Activated CD8-positive, alpha-beta memory T cell treated with anti-CD3 and anti-CD28 coated beads, Interleukin-2, amount 50 U/mL, for 4 hours (primary cell): ENCODE measurements at places on chromosomes 13 and 19.

DNA sequence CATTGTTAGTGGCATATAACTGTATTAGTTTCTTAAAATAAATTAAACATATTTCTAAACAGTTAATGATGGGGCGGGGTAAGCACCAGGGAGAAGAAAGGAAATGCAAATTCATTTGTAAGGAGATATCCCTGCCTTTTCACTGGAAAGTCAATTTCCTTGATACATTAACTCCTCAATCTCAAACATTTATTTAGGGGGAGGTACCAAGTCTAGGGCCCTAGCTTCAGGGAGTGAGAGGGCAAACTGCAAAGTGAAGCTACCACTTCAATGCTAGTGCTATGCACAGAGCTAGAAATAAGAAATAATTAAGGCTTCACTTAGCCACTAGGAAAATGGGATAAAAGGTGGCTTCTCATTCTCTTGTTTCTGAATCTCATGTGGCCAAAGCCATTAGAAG, 115.3 kb upstream of the FNDC3A start:
- DNase-seq = no peak

GRCh38 chr19:19566306-19566705, 28.2 kb downstream of the CILP2 start:
- DNase-seq = no peak

DNA sequence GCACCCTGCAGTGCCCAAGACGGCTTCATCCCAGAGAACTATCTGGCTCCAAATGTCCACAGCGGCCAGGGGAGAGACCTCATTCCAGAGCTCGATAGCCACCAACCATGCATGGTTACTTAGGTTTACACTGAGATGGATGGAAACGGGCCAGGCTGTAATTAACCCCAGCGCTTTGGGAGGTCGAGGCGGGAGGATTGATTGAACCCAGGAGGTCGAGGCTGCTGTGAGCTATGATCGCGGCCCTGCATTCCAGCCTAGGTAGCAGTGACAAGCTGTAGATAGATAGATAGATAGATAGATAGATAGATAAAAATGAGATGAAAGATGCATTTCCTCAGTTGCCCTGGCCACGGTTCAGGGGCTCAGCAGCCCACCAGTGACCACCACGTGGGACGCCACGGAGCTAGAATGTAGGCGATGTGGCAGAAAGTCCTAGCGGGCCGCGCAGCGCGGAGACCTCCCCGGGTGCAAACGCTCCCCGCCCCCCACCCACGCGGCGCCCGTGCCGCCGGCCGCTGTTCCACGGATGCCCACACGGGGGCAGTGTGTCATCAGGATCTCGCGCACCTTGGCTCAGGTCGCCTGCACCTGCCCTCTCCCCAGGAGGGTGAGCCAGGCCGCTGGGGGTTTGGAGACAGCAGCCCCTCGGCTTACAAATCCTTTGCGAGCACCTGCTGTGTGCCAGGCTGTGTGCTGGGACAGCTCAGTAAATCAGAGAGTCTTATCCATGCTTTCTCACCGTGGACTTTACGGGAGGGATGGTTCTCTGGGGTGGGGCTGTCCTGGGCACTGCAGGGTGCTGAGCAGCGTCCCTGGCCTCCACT, 13.5 kb upstream of the TLE5 start:
- peak; percentile 81 for DNase-seq

DNA sequence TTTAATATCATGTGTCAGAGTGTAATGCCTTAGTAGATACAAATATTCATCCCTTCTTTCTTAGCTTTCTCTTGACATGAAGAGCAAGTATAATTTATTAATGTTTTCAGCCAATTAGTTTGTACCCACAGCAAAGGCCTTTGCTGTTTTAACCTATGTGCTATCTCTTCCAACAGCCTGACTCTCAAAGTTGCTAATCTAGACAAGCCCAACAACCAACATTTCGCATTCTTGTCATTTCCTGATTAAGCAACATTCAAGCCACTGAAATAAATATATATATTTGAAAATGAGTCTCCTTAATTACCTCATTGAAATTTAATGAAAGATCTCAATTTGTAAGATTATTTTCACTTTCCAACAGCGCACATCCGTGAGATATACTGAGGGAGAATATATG, 18.5 kb downstream of the EPSTI1 start:
- DNase-seq = no peak

DNA sequence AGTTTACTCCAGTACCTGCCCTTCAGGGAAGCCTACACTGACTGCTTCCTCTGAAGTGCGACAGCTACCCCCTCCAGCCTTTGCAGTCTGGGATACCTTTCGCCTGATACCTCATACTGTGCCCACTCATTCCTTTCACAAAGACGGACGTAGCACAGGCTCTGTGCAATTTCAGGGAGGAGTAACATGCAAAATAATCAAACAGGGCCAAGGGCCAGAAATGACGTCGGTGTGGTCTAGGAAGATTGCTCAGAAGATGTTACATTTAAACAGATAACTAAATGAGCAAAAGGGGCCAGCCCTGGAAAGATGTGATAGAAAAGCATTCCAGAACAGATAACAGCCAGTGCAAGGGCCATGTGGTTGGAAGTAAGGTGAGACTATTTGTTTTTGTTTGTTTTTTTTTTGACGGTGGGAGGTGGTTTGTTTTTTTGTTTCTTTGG, 6.6 kb upstream of the DDX39A start:
- DNase-seq = no peak

GRCh38 chr19:46606019-46606418, 4.9 kb downstream of the CALM3 start:
- no peak for DNase-seq

- no peak for DNase-seq
These were observed 99.6 kb upstream of the MBNL2 start for GRCh38 chr13:97122381-97122996.

DNA sequence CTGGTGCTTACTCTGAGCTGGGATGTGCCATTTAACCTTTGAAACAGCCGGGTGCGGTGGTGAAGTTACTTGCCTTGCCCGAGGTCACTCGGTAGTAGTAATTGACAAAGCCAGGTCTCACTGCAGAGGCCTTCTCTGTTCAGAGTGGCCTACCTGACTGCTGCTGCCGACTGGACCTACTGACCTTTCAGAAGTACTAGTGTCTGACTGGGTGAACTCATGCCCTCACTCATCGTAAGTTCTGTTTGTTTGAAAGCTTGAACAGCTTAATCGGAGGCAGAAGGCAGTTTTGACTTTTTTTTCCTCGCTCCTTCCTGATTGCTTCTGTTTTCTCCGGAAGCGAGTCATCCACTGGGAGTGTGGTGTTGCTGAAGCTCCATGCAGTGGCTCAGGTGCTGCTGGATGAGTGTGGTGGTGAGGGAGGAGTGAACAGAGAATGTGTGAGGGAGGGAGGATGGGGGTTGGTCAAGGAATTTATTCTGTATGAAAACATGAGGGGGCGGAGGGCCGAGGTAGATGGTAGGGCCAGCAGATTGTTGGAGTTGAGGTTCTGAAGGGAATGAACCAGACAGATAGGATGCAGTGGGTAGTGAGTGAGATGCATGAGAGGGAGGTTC, 2.7 kb downstream of the SPINT2 start:
- DNase-seq = no peak

DNA sequence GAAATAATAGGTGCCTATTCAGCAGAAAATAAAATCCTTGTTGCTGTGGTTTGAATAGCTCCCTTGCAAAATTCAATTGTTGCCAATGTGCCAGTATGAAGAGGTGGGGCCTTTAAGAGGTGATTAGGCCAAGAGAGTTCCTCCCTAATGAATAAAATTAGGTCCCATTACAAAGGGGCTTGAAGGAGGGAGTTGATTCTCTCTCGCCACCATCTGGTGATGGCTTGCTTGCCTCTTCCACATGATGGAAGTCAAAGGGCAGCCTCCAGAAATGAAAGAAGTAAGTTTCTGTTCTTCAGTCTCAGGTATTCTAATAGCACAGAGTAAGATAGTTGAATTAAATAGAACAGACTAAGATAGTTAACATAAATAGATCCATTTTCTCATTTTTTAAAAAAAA, 3.0 kb upstream of the EEF1AKMT1 start:
- DNase-seq = no peak

- DNase-seq = no peak
These were observed 33.5 kb upstream of the PABPC3 start for GRCh38 chr13:25062479-25062878.

DNA sequence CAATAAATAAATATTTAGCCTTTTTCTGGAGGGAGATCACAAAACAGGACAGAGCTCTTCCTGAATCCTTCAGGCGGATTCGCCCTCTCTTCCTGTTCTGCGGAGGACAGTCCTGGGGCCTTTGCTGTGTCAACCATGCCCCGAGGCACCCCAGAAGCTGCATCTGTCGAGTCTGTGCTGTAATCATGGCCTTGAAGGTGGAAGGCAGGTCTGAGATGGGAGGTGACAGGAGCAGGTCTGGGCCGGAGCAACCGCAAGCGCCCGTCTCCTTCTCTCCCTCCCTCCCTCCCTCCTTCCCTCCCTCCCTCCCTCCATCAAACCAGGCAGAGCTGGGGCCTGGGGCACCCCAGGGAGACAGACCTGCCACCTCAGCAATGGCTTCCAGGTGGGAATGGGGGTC, 4.6 kb upstream of the FXYD3 start:
- no peak for DNase-seq

DNA sequence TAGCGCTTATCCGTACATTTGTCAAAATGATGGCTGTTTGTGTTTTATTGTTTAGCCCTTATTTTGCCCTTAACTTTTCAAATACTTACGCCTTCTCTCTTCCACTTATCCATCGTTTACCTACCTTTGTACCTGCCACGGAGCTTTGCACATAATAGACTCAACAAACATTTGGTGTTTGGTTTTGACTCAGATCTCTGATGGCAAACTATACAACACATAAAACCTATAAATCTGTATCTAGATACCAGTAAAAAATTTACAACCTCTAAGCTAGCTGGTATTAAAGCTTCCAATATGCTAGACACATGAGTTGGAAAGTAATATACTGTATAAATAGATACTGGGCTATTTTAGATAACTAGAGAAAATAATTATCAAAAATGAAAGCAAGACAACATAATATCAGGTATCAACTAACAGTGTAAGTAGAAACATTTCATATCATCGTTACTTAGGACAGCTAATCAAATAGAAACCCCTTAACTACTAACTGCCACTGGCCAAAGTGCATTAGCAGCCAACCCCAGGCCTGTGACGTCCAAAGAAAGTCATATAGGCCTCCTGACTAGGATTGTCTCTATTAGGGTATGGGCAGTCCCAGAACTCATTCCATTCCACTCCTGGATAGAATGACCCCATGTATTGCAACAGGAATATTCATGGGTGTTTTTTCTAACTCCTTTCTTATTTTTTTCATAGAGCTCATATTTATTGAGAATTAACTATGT, 53.8 kb downstream of the KCTD12 start:
- DNase-seq = no peak

DNA sequence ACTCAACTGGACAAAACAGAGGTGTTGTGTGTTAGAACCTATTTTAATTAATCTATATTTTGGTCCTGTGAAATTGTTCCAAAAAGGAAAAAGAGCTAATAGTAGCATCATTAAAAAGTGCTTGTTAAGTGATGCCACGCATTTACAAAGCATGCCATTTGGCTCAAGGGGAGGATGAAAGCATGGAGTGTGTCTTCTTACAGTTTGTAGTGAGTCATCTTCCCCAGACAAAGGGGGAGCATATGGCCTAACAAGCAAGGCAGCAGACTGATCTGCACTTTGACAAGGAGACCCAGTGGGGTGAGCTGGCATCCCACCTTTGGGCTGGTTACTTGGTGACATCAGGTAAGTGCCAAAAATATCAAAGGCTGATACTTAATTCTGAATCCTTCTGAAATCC, 297.0 kb downstream of the FGF9 start:
- DNase-seq = no peak

DNA sequence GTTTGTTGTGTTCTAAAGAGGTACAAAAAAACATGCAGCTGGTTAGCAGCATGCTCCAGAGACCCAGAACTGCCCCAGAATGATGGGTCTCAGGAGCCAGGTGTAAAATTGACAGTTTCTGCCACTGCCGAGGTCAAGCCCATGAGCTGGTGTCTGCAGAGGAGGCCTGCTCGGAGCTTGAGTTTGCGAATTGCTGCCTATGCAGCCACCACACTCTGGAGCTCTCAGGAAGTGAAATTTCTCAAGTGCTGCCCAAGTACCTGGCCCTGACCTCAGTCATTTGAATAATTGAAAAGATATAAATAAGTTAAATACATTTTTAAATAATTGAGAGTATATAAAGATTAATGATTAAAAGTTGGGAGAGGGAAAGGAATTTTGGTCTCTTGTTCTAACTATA, 66.4 kb downstream of the ZAR1L start:
- no peak for DNase-seq

DNA sequence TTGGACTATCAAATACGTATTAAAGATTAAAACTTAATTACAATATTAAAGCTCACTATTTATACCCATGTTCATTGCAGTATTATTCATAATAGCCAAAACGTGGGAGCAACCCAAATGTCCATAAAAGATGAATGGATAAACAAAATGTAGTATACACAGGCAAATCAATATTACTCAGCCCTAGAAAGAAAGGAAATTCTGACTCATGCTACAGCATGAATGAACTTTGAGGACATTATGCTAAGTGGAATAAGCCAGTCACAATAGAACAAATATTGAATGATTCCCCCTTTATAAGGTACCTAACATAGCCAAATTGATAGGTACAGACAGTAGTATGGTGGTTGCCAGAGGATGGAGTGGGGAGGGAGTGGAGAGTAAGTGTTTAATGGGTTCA, 457.3 kb downstream of the FGF14 start:
- no peak for DNase-seq

- no peak for DNase-seq
These were observed 930.5 kb upstream of the SLITRK1 start for GRCh38 chr13:84812789-84813188.

GRCh38 chr13:75369981-75370380, 112.0 kb downstream of the TBC1D4 start:
- no peak for DNase-seq

DNA sequence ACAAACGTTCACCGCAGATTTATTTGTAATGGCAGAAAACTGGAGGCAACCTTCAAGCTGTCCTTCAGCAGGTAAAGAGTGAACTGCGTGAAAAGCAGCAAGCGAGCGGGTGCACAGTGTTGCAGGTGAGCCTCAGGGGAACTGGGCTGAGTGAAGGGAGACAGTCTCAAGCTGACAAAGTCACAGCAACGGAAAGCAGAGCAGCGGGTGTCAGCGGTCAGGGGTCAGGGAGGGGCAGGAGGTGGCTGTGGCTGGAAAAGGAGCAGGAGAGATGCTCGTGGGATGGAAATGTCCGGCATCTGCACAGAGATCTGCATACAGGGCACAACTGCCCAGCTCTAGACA, 8.5 kb upstream of the RASA3 start:
- DNase-seq = no peak

DNA sequence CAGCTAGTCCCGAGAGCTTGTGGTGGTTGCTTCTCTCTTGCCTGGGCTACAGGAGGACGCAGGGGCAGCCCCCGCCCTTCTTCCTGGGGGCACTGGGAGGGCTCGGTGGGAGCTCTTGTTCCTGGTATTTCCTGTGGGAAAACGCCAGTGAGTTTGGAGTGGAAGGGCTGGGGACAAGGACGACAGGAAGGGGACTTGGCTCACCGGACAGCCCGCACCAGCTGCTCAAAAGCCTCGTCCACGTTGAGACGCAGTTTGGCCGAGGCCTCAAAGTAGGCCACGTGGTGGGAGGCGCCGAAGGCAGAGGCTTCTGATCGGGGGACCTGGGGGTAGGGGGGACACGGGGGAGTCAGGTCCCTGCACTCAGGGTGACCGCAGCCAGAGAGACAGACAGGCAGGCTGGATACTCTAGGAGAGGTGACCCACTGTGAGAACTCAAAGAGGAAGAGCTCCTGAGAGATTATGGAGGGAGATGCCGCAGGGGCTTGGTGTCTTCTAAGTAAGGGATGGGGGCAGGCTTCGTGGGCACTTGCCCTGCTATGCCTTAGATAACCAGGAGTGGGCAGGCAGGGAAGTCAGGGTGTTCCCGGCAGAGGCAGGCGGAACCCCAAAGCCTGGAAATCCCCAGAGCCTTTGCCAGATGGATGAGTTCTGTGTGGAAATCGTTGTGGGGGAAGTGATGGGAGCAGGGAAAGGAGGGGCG, 4.3 kb downstream of the RRAS start:
- DNase-seq = no peak
